Stimulated activated CD8-positive, alpha-beta memory T cell treated with anti-CD3 and anti-CD28 coated beads, Interleukin-4, amount 100 ng/mL, for 1 hour (primary cell): ENCODE measurements at places on chromosomes 4 and X.

DNA sequence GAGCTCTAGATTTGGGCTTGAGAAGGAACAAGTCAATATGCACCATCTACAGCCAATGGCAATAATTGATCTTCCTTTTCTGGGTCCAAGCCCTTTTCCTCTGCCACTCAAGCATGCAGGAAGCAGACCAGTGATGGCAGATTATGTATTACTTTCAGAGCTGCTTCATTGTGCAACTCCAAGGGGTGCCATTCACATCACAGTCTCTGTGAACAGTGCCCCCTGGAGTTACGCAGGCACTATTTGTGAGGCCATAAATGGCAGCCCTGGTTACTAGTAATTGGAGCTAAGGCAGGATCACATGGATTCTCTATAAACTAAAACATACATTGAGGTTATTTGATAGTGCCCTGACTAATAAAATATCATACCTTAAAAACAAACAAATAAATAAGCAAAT lies 313.4 kb upstream of the SLC7A11 start:
- DNase-seq = no peak

DNA sequence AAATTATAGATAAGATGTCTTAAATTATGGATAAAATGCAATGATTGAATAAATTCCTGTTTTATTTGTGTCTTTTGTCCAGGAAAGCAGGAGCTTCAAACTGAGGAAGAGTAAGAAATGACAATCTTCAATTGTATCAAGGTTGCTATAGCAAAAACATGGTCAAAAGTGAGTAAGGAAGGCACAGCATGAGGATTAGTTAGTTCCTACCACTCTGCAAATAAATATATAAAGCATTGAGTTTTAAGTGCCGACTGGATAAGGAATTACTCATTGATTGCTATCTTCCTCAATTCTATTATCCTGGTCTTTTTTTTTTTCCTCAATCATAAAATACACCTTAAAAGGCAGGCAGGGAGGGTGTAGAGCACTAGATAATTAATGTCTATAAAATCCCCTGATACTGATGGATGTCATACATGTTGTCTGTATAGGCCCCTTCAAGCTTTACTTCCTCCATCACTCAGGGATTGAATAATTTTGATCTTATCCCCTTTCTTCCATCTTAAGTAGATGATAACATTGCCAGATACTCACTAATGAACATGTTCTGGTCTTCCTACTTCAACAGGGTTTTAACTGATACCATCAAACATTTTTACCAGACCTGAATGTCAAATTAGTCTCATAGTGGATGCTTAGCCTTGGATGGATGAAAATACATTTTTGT lies 86.6 kb downstream of the MID1 start:
- no peak for DNase-seq

- DNase-seq = no peak
Measured at GRCh38 chr4:180493299-180493698, 1749.9 kb upstream of the TENM3 start.

GRCh38 chrX:2370456-2370855 lies 130.3 kb downstream of the DHRSX start:
- DNase-seq = no peak

- DNase-seq = no peak
Measured at GRCh38 chr4:92255920-92256244, 47.9 kb upstream of the GRID2 start.

GRCh38 chr4:121016611-121017010 lies 55.7 kb downstream of the NDNF start:
- no peak for DNase-seq

DNA sequence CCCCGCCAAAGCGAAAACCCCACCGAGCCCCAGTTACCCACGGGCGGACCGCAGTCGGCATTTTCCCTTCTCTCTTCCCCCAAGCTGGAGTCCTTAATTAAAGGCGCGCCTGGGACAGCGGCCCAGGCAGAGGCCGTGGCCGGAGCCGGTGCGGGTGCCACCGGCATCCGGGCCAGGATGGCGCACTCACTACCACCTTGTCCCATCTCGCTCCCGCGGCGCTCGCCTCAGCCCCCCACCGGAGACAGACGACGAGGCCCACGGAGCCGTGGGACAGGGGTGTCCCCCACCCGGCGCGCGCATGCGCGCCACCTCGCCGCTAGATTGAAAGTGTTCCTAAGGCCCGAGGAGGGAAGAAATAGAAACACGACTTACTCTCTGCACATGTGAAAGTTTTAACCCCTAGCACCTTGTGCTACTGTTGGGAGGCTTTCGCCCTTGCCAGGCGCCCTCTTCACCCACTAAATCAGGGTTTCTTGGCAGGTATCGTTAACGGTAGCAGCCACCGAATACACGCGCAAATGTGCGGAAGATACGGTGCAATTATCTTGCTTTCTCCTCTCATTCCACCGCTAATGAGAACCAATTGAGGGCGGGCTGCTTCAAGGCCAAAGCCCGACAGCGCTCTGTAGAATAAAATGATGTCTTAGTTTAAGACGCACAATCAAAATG lies 64.3 kb upstream of the CCDC160 start:
- no peak for DNase-seq

DNA sequence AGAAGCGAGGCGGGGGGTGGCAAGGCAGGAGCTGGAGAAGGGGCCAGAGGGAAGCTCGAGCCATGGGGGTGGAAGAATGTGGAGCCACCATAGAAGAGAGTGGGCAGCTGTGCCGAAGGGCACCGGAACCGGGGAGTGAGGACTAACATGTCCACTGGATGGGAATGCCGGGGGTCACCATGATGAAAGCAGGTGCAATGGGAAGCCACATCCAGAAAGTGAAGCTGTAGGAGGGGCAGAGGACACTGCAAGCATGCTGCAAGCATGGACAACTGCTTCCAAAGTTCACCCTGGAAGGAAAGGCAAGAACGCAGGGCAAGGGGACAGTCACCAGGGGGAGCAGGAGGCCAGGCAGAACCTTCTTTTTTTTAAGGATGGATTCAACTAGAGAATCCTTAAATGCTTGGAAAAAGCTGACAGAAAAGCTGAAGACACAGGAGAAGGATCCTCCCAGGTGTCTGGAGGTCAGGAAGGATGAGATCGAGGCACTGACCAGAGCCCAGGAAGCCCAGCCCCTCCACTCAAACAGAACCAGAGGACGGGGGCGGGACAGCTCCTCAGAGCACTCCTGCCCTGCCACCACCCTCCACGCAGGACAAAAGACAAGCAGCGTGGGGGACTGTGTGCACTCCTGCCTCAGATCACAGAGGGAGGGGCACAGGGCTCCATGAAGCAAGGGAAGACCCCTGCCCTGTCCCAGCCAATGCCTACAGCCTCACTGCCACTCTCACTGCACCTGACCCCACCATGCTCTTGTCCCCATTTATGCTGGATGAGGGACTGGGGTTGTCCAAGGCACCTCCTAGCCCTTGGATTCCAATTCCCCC lies 169.2 kb downstream of the AFAP1 start:
- DNase-seq = no peak

GRCh38 chrX:107484002-107484726 lies 34.7 kb downstream of the FRMPD3 start:
- DNase-seq = no peak

DNA sequence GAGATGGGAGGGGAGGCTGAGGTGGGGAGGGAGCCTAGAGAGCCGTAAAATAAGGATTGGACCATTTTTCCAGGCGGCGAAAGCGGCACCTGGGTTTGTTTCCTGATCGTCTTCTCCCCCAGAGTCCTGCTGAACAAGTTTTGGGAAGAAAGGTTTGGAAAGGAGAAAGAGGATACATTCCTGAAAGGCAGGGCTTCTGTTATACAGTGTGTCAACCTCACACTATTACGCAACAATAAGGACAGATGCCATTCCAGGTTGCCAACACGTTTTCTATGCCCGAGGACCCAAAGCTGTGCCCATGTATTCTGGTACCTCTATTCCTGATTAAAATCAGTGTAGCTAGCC lies 658 bp downstream of the SCOC start:
- no peak for DNase-seq

GRCh38 chr4:79334783-79335182 lies 8.9 kb upstream of the NAA11 start:
- no peak for DNase-seq

GRCh38 chr4:134490863-134491262 lies 289.3 kb upstream of the PABPC4L start:
- no peak for DNase-seq

- DNase-seq = no peak
Measured at GRCh38 chr4:157363360-157363759, 142.8 kb downstream of the GRIA2 start.

DNA sequence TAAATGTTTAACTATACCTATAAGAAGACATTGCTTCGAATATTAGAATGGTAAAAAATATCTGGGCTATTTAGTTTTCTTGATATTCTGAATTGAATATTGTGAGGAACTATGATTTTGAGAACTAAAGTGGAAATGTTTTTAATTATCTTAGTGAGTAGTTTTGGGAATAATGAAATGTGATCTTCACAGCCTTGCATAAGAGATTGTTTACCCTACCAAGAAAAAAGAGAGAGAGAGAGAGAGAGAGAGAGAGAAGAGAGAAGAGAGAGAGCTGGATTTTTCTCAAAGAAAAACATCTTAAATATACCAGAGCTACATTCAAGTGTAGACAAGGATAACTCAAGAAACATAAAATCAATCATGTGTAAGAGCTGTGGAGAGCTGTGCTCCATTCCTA lies 148.7 kb upstream of the MAD2L1 start:
- no peak for DNase-seq
